Activated T-helper 1 cell treated with anti-CD3 and anti-CD28 coated beads, Interleukin-2, amount 50 U/mL, for 16 hours (primary cell): ENCODE measurements at places on chromosomes 6 and 20.

DNA sequence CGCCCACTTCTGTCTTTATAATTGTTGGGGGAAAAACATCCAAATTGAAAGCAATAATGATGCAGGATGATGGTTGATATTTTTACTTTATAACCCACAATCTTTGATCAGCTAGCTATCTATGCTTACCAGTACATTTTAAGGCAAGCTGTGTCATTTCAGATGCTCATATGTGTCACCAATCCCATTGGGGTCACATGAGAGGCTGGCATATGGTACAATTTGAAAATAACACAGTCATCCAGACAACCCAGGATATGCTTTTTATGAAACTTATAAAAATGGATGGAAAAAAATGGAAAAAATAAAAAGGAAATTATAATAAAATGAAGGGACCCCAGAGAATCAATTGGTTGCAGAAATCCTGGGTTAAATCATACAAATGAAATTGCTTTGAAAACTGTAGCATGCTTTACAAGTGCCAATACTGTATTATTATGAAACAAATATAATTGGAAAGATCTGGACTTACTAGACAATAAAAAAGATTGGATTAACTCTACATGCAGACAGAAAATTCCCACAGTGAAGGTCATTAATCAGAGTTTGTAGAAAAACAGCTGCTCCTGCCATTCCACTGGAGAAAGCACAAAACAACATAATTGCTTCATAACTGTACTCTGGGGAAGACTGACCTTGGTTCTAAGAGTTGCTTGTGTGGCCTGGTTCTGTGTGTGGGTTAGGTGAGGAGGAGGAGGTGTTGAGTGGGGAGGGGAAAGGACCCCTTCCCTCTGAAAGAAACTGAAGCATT lies 13.3 kb upstream of the PRIM2 start:
- no peak for DNase-seq

- DNase-seq = no peak
Measured at GRCh38 chr6:20479526-20479925, 54.7 kb upstream of the CDKAL1 start.

DNA sequence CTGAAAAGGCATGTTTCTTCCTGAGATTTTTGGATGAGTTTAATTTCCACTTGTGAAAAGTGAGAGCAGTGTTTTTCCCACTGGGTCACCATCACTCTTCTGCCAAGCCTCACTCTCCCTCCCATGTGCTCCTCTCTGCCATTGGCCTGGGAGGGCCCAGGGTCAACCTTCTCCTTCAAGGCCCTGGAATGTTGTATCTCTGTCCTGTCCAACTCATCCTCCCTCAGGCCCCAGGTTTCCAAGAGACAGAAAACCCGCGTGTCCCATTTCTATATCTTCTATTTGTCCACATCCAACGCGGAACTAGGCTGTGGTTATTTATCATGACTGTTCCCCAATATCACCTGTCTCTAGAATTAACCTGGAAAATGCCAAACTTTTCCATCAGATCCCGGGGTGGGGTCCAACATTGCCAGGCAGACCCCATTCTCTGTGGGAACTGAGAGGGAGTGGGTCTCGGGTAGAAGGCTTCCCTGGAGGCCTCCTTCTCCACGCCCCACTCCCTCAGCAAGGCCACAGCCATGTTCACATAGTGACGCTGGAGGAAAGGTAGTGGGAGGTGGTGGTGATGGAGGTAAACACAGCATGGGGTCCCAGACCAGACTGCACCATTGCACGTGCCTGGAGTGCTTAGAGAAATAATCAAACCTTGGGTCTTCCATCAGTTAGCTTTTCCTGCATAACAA lies 173.5 kb downstream of the SCP2D1 start:
- DNase-seq = no peak

GRCh38 chr6:78465059-78465634 lies 402.2 kb upstream of the IRAK1BP1 start:
- DNase-seq = no peak

DNA sequence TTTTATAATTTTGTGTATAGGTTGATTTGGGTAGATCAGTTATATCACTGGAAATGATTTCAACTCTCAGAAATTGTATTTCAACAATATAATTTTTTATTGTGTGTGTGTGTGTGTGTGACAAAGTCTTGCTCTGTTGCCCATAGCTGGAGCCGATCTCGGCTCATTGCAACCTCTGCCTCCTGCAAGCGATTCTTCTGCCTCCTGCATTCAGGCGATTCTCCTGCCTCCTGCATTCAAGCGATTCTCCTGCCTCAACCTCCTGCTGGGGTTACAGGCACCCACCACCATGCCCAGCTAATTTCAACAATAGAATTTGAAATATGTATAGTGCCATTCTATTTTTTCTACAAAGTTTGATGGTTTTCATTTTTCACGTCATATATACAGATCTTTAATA lies 24.1 kb downstream of the AFDN start:
- DNase-seq = no peak
